ENCODE measurements at places on chromosomes 5 and 9.
A peak's percentile ranks its signal among the peaks of the same experiment; 100 is the strongest.

GRCh38 chr5:122599000-122599399 lies 175.9 kb upstream of the SNX2 start:
- no peak for DNase-seq

DNA sequence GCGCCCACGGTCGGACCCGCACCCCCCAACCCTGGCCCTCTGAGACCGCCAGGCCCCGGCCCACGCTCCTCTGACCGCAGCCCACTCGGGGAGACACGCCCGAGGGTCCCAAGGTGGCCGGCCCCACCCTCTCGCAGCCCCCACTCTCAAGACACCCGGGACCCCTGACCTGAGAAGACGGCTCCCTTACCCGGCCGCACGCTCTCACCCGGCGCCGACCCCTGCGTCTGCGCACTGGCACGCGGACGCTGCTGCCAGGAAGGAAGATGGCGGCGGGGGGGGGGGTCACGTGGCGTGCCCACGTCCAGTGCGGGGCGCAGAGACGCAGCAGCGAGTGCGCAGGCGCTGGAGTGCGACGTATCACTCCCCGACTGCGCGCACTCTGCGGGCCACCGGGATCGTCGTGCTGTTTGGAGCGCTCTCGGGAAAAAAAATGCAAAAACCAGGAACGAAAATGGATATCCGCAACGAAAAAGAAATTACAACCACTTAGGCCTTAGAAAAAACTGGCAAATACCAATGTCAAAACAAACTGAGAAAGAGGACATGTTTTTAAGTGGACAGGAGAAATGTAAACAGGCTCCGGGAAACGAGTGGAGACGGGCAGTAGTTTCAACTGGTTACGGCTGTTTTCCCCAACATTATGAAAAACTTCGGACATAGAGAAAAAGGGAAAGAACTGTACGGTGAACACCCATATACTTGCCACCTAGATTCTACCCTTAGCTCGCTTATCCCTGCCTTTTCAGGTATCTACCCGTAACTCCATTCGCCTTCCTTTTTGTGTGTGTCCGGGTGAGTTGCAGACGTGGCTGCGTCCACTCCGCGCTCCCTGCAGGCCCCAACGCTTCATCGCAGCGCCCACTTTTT lies at the start of gene MRPL36:
Gene MRPL36 (minus strand): TSS at position 236 of the 870 bp plus-strand sequence. CDS start 902 bp downstream, outside the sequence.
- peak; percentile 79 for DNase-seq

DNA sequence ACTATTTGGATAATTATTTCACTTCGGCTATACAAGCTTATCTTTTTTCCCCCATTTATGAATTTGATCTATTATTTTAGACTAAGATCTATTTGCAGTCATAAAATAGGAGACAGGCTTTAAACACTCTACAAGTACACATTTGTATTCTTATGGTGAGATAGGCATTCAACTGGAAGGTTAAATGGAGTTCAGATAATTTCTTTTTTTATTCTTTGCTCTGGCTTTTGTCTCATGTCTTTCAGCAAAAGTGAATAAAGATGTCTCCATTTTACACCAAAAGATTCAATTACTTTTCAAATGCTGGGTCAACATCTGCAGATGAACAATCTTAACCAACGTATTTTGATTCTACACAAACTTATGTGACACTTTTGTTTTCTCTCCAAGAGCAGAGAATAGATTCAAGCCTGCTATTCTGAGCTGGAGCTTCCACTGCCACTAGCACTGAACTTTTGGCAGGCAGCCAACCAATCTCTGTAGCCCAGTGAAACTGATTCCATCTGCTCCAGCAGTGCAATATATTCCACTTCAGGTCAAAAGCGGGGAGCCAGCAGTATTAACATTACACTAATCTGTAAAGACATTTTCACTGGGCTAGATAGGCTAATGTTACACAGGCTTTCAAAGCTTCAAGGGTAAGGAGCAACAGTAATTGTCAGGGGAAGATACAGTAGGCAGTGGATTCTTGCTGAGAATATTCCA lies 452.0 kb upstream of the ZNF608 start:
- DNase-seq = peak; percentile 93

- no peak for DNase-seq
Measured at GRCh38 chr5:174725261-174725990, 1.0 kb downstream of the MSX2 start.

GRCh38 chr5:90051756-90052155 lies 357.8 kb downstream of the CETN3 start:
- DNase-seq = no peak

DNA sequence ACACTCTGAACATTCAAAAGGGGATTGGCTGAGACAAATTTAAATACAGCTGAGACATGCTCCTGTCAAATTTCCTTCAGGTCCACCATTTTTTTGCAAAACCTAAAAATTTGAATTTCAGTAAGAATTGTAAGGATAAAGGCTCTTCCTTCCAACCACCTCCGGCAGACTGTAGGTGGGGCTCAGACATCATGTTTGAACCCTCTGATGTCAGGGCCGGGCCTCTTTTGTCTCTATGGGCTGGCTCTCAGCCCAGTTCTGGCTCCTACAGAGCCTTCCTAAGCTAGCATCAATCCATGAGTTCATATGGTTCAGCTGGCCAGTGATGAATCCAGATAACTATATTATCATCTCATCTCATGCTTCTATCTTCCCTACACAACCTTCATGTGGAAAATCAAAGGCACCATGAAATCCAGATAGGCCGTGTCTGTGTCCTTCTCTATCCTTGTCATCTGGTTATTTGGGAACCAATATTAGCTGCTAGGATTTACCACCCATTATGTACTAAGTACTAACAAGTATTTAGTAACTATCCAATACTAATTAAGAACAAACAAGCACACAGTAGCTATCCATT lies 44.2 kb downstream of the NIPSNAP3B start:
- no peak for DNase-seq

GRCh38 chr5:117084067-117084466 lies 509.4 kb upstream of the SEMA6A start:
- no peak for DNase-seq

DNA sequence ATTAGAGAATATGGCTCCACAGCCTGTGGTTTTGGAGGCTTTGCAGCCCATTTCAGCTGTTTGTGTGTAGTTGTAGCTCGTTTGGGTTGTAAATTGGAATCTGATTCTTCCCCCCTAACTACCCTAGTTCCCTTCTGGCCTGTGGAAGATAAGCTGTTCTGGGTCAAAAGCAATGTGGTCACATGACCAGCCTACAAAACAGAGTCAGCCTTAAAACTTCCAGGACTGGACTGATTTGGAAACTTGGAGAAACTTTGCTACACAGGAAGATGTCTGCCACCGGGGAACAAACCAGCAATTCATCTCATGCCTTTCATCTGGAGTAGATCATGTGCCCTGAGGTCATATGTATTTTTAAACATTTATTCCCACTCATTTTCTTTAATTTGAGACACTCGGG lies 83.8 kb downstream of the DAPK1 start:
- DNase-seq = no peak

GRCh38 chr5:124025306-124025845 lies 513.4 kb downstream of the CSNK1G3 start:
- DNase-seq = no peak

GRCh38 chr5:98656796-98657195 lies 116.7 kb upstream of the RGMB start:
- DNase-seq = no peak

- DNase-seq = no peak
Measured at GRCh38 chr9:137825324-137825989, 52.1 kb upstream of the CACNA1B start.

DNA sequence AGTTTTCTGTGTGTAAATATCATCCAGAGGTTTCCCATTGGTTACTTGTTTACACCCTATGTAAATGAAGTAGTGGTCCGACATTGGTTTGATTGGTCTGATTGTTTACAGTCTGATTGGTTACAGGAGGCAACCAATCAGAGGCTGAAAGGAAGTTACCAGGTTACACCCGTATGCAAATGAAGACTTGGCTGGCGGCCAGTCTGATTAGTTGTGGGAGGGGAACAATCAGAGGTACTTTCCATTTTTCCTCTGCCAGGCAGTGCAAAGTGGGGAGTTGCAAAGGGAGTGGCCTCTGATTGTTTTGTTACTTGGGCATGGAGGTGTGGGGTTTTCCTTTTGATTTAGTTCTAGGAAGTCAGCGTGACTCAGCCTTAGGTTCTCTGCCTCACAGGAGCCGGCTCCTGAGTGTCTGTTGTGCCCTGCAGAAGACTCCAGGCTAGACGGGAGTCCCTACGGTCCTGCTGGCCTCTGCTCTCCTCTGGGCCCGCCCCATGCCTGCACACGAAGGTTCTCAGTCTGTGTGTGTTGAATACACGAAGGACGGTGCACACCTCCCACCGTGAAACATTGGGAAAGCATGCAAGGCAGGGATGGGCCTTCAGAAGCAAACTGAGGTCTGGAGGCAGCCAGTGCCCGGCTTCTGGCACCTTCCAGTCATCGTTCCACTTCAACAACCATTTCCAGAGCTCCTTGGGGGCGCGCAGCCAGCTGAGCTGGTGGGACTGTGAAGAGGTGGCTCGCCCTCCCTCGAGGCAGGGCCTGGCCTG lies 42.9 kb downstream of the OLFM1 start:
- DNase-seq = no peak

DNA sequence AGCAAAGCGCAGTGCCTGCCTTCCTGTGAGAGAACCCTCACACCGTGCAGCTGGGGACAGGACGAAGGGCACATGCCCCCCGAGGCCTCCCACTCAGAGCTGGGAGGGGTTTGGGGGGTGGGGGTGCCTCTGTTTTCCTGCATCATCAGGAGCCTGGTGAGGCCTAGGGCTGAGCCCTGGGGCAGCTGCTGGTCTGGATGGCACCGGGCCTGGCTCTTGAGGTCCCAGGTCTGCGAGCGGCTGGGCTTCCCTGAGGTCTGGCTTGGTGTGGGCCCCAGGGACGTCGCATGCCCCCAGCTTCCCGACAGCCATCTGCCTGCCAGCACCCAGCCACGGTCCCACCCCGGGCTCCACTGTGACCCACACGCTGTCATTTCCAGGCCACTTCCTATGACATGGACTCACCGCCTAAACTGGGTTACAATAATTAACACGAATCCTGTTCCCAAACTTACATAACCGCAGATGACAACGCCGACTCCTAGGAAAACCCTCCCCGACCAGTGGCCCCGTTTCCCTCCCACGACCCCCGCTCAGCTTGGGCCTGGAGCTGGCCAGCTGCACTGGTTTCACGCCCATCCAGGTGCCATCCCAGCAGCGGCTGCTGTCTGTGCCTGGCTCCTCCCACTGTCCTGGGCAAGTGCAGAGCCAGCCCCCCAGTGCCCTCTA lies 8.7 kb downstream of the NACC2 start:
- DNase-seq = no peak

- DNase-seq = no peak
Measured at GRCh38 chr9:134033516-134034214, 8.4 kb downstream of the BRD3OS start.

GRCh38 chr9:137353223-137354152 lies 51.4 kb upstream of the NRARP start:
- DNase-seq = no peak

- no peak for DNase-seq
Measured at GRCh38 chr9:91044354-91044753, 242.7 kb downstream of the SYK start.

- no peak for DNase-seq
Measured at GRCh38 chr9:117122953-117123352, 291.9 kb downstream of the ASTN2 start.

- DNase-seq = no peak
Measured at GRCh38 chr9:38038307-38039089, 30.5 kb downstream of the SHB start.

Measured in NCI-H187 (cell line).